Activated CD8-positive, alpha-beta memory T cell treated with anti-CD3 and anti-CD28 coated beads for 24 hours (primary cell): ENCODE measurements at places on chromosomes 7 and 10.

DNA sequence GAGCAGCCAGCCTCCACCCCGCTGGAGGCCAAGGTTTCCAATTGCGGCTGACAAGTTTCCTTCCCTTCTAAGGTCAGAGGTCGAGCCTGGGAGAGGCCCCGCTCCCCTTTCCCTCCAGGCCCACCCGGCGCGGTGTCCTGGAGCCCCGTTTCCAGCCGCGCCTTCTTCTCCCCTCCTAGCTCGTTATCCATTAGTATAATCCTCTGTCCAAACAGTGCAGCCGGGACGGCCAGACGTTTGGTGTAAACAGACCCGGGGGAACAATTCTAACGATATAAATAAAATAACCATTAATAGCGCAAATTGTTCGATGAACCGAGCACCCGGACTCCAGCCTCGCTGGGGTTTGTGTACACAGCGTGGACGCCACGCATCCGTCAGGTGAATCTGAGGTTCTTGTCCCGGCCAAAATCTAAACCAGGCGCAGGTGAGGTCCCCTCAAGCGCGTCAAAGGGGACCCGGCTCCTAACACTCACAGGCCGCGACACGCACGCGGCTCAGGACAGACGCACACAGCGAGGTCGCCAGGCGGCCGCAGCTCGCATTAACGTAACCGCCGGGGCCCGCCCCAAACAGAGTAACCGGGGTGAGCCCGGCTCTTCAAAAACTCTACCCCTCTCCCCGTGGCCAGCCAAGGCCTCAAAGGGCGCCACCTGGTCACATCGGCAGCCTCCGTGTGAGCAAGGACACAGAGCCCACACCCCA, 10.8 kb upstream of the NKX2-3 start:
- DNase-seq, result no peak

DNA sequence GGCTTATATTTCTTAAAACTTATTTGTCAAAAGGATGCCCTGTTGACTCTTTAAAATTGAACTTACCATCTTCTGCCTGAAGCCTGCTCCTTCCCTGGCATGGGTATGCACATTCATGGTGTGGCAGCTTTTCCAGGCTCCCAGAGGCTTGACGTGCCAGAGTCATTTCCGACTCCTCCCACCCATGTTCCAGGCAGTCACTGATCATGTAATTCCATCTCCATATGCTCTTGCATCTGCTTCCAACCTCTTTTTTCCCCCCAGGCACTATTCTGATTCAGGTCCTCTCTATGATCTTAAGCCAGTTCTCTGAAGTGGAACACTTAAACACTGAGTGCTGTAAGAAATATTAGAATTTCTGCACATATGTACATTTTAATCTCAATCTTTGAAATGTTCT, 82.2 kb downstream of the CFAP58 start:
- DNase-seq, result no peak

DNA sequence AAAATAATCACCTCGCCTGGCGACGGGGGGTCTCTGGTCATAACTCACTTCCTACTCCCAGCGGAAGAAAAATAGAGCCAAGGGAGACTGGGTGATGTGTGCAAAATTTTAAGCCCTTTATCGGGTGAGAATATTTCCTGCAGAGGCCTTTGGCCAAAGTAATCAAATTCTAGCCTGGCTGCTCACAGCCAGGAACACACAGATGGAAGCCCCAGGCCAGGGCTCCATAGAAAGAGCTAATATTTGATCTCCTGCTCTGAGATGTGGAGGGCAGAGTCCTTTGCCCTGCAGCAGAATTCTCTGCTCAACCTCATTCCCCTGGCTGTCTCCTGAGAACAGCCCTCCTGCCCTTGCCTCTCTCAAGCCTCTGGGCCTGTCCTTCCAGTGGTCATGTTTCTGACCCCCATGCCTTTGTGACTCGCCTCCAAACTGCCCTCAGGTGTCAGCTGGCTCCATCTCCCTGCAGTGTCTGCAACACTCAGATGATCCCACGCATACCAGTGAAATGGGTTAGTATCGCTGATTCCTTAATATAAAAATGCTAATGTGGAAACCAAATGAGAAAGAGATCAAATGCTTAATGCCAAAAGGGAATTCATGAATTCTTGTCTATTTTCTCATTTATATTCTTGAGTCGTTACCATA, 34.5 kb downstream of the FRMD4A start:
- DNase-seq, result no peak

DNA sequence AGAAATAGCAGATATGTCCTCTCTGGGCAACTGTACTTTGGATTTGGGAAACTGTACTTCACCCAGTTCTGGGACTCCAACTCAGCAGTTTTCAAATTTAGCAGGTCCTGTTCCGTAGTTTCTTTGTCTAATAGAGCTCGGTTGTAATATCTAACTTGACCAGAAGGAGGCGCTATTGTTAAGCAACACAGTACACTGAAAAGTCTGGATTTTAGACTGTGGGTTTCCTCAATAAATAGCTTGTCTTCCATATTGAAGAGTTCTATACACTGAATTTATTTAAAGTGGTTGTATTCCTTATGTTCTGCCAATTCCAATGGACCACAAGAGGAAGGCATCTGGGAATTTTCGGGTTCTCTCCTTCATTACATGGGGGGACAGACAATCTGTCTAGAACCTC, 39.8 kb downstream of the ELFN1 start:
- DNase-seq, result no peak

GRCh38 chr7:156618078-156618779, 22.3 kb upstream of the RNF32 start:
- no peak for DNase-seq

DNA sequence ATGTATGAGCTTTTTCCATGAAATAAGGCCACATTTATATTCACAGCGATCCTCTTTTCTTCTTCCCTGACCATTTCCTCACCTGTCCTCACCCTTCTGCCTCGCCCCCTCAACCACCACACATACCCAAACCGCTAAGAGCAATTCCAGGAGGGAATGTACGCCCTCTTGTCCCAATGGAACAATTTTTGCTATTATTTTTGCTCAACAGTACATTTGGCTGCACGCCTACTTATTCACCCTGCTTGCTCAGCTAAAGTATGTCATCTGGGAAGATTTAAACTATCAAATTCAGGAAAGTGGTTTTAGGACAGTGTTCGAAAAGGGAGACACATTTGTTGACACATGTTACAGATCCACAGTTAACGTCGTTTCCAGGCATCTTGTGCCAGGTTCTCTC, 252.7 kb downstream of the NEBL start:
- DNase-seq, result no peak

DNA sequence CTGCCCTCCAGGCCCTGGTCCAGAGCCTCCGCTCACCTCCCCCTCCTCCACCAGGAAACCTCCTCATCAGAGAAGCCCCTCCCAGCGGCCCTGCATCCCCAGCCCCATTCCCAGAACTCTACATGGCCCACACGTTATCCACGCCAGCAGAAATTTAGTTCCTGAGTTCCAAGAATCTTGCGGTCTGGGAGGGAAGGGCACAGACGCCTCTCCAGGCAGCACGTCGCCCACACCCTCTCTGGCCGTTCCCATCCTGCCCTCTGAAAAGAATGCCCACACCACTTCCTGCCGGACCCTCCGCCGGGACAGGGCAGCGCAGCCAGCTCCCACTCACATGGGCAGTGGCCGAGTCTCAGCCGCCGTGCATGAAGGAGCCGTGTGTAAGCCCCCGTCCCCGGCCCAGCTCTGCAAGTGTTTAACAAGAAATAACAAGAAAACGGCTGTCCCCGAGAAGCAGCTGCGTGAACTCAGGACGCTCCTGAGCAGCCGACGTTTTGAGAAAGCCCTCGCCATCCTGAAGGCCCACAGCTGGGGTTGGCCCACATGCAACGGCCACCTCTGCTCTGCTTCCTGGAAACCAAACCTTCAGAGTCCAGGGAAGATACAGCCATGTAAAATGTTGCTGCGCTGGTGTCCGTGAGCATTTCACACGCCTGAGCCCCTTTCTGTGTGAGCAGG, 17.4 kb downstream of the ADGRA1 start:
- no peak for DNase-seq

DNA sequence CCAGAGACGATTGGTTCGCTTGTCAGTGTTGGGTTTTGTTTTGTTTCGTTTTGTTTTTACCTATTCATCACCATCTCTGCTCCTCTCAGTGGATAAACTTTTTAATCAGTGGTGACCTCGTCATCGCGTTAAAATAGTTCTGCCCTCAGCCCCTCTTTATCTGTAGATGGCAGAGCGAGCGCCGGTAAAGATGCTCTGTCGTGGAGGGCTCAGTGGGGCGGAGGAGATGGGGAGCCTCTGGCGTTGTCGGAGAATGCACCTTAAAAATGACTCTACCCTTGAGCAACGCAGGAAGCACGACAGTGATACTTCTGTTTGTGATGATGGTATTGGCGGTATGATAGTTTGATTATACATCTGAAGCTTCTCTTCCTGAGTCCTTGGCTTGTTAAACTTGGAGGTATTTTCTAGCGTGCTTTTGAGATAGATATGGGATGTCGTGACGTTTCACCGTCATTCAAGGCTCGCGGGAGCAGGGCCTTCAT, 554 bp downstream of the CSGALNACT2 start:
- DNase-seq, result no peak

- peak; percentile 96 for DNase-seq
Measured at GRCh38 chr7:65037740-65038688, 31.5 kb upstream of the ERV3-1 start.

GRCh38 chr10:102066399-102067088, 1.4 kb downstream of the HPS6 start:
- no peak for DNase-seq

DNA sequence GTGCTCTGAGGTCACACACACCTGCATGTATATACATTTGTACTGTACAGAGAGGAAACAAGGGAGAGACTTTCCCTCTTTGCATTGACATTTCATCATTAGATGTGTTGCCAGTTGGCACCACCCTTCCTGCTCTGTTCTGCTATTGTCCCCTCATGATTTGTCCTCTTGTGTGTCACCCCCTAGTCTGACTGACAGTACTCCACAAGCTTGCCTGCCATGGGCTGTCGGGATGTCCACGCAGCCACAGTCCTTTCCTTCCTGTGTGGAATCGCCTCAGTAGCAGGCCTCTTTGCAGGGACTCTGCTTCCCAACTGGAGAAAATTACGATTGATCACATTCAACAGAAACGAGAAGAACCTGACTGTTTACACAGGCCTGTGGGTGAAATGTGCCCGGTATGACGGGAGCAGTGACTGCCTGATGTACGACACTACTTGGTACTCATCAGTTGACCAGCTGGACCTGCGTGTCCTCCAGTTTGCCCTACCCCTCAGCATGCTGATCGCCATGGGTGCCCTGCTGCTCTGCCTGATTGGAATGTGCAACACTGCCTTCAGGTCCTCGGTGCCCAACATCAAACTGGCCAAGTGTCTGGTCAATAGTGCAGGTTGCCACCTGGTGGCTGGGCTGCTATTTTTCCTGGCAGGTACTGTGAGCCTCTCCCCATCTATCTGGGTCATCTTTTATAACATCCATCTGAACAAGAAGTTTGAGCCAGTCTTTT, 9.4 kb downstream of the CLDN12 start:
- DNase-seq, result peak; percentile 61

GRCh38 chr7:111736552-111736874, 174.2 kb upstream of the IMMP2L start:
- no peak for DNase-seq

GRCh38 chr10:70592746-70593512, 9.6 kb downstream of the PRF1 start:
- DNase-seq, result peak; percentile 56

DNA sequence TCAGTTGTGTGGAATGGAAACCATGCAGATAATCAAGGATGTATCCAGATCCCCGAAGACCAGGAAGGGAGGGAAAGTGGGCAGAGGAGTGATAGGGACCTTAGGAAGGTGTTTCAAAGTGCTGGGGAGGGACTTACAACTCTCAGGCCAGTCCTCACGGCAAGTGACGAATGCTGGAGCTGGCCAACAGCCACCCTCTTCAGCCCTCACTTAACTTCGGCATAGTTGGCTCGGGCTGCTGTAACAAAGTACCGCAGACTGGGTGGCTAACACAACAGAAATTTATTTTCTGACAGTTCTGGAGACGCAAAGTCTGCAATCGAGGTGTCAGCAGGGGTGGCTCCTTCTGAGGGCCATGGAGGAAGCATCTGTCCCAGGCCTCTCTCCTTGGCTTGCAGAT, 265.9 kb upstream of the YAE1 start:
- no peak for DNase-seq

DNA sequence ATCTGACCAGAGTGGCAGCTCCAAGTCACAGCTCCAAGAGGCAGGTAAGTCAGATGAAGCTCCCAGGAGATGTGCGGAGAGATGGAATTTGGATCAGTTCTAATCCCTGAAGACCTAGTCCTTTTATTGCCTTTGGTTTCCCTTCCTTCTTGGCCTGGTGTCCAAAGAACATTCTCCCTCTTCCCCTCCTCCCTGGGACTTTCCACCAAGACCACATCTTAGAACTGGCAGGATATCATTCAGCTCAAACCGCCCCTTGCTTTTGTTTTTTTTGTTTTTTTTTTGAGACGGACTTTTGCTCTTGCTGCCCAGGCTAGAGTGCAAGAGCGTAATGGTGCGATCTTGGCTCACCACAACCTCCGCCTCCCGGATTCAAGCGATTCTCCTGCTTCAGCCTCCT, 190.8 kb downstream of the GFRA1 start:
- DNase-seq, result no peak

GRCh38 chr10:131890276-131891195, 10.3 kb upstream of the PPP2R2D start:
- no peak for DNase-seq

DNA sequence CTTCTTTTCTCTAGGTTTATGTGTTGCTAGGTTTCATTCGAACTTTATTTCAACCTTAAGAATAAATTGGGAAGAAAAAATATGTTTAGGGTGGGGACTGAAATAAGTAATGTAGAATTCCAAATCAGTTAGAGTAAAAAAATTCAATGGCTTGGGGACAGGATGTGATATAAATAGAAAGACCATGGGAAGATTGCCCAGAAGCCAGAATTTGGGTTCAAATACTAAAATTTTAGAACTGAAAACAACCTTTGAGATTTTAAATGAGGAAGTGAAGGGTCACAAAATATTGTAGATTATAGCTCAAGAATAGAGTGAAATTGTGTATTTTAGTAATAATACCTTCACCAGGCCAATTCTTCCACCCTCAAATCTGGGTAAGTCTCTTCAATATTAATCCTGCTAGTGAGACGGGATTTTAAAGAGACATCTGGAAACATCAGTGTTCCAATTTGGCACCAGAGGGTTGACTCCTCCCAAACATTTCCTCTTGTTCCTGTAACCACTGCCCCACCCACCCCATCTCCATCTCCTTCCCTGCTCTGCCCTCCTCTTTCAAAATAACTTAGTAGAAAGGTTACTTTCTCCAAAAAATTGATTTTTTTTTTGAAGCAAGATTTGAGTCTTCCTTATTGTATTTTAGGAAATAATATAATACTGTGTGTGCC, 51.3 kb upstream of the FAM3C start:
- no peak for DNase-seq

GRCh38 chr7:49172639-49173038, 248.3 kb downstream of the CDC14C start:
- no peak for DNase-seq
